ENCODE measurements at places on chromosomes 16 and 17. TPM values are rescaled to one million over a fixed set of nuclear protein-coding genes. Genes with fewer than 3 reads are reported as not detected.

- no peak for DNase-seq
Observed at GRCh38 chr16:4026854-4027253, 89.4 kb downstream of the ADCY9 start.

The PHOSPHO1 gene
- not detected for total RNA-seq

DNA sequence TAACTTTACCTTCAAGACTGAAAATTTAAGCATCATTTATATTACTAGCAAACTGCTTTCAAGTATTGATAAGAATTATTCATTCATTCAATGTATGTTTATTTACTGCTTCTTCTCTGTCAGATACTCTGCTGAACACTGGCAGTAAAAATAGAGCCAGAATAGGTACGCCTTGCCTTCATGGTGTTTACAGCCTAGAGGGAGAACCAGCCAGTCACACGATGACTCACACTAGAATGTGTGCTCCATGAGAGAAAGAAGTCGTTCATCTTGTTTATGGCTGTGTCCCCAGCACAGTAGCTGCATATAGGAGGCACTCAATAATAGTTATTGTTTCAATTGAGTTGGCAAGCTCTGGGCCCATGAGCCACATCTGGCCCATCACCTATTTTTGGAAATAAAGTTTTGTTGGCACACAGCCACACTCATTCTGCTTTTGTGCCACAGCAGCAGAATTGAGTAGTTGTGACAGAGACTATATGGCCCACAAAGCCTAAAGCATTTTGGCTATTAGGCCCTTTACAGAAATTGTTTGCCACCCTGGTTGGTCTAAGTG lies 84.2 kb downstream of the TMC6 start:
- DNase-seq = no peak

GRCh38 chr16:84024854-84025253 lies 17.7 kb downstream of the SLC38A8 start:
- DNase-seq = no peak
